ENCODE measurements at places on chromosomes 6 and 20.

GRCh38 chr20:10131732-10132345 lies 86.8 kb upstream of the SNAP25 start:
- no peak for DNase-seq

DNA sequence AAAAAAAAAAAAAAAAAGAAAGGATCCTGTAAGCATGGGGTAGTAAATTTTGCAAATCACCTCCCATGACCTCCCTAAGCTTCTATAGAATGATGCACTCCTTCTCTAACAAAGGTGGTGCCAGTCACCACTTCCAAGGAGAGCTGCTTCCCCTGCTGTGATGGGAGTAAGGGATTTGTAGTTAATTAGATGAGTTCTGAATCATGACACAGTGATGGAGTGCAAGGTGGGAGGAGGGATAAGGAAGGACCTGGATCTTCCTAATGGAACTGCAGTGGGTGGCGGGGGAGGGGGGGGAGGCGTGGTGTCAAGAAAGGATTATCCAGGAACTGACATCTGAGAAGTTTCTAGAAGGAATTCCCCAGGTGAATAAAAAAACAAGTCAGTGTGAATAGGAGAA lies 47.8 kb downstream of the NRN1 start:
- DNase-seq: no peak

- DNase-seq: no peak
Measured at GRCh38 chr6:69044534-69044933, 409.5 kb downstream of the ADGRB3 start.

DNA sequence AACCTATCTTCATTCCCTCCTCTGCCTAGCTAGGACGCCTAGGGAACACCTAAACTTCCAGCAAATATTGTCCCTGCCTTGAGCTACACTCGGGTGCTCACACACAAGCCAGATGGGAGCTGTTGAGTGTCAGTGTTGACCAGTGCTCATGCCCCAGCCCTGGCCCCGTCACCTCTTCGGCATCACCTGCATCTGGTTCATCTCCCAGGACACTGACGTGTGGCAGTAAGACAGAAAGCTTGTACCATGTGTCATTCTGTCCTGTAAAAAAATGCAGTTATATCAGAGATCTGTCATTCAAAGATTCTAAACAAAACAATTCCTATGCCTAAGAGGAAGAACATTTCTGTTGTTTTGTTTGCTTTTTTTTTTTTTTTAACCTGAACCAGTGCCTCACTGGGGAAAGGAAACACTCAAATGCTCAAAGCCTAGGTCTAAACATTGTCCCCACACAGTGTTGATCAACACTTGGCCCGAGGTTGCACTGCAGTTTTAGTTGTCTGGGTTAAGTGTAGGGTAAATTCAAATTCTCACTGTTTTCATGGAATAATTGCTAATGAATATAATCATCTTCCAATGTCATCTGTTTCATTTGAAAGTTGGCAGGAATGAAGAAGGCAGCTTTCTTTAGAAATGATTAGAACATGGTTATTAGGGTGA lies 102.7 kb upstream of the SASH1 start:
- DNase-seq: no peak

DNA sequence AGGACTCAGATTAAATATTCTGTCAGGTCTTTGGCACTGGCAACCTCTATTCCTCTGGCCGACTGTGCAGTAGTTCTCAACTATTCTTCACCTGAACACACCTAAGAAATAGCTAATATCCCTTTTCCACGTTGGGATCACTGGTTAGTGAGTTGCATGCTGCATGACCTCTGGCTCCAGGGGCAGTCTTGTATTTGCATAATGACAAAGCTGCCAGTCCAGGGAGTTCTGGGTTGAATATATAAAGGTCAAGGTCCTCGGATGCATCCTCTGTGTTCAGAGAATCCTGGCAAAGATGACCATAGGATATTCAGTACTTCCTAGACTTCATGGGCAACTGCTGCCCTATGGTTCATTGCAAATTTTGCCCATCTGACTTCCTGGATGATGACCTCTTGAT lies 131.2 kb downstream of the DNAH8 start:
- no peak for DNase-seq

DNA sequence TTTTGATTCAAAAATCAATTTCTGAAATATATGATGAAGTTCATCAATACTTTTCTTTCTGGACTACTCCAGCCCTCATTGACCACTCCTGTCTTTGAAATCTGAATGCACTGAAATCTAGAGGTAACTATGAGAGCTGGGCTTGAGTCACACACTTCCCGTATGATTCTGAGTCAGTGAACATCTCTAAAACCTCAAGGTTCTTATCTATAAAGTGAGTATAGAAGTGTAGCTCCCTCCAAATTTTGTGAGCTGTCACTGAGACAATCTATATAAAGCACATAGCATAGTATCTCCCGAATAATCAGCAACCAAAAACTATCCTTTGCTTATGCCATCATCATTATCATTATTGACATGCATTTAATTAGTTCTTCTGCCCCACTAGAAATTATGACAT lies 182.4 kb downstream of the TSHZ2 start:
- DNase-seq: no peak

- DNase-seq: no peak
Measured at GRCh38 chr6:154986787-154987235, 8.3 kb upstream of the TIAM2 start.

GRCh38 chr6:56770011-56770520 lies 127.4 kb upstream of the DST start:
- DNase-seq: no peak

DNA sequence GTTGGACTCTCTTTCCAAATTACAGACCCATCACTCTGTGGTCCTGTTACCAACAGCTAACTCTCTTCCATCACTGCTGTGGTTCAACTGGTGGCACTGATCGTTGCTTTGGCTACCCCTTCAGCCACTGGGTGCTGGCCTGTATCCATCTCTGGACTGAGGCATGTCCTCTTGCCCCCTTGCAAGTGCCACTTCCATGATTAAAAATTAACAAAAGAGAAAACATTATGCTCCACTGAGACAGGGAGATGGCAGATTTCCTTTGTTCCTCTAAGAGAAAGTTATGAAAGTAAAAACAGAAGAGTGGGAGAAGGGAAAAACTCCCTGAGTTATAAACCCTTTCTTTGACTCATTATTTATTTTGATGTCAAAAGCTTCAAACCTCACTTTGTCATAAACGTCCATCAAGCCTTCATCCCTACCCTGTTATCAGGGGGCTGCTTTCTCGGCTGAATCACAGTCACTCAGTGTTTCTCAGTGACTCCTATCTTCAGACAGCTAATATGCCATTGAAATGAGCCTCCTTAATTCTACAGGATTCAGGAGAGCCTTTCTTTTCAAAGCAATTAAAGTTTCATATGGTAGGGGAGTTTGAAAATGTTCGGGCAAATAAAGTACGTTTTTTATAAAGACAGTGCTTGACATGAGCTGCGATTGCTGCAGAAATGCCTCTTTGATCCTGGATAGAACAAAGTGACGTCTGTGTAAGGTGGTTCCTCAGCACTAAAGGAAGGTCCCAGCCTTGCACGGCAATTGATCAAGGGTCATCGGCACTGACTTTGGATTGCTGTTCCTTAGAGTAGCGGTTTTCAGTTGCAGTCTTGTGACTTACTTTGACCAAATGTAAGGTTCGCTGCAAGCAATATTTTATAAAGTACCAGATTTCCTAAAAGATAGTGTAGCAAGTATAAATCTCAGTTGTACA lies 49.9 kb upstream of the PBOV1 start:
- no peak for DNase-seq

- no peak for DNase-seq
Measured at GRCh38 chr6:30724906-30725667, 4.9 kb downstream of the TUBB start.

DNA sequence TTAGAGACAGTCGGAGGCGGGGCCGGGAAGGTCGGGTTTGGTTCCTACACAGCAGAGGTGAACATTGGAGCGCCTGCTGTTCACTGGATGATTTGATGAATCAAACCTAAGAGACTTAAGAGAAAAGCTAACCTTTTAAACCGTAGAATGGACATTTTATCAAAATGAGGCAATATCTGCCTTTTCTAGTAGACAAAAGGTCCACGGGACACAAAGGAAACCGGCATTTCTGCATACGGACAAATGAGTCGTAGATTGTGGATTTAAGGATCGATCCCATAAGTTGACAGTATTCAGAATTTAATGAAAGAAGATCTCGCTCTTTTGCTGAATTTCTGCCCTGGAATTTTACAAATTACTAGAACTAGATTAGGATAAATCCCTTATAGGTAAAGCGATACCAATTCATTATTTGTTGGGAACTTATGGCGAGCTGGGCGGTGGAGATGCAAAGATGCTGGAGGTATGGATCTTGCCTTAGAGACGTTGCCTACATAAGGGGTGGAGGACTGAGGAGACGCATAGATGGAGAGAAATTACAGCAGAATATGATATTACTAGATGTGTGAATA lies 400 bp downstream of the PAK1IP1 start:
- DNase-seq: no peak

GRCh38 chr6:139091826-139092225 lies 43.1 kb upstream of the HECA start:
- no peak for DNase-seq

GRCh38 chr20:57139342-57140093 lies 126.9 kb downstream of the BMP7 start:
- DNase-seq: no peak

DNA sequence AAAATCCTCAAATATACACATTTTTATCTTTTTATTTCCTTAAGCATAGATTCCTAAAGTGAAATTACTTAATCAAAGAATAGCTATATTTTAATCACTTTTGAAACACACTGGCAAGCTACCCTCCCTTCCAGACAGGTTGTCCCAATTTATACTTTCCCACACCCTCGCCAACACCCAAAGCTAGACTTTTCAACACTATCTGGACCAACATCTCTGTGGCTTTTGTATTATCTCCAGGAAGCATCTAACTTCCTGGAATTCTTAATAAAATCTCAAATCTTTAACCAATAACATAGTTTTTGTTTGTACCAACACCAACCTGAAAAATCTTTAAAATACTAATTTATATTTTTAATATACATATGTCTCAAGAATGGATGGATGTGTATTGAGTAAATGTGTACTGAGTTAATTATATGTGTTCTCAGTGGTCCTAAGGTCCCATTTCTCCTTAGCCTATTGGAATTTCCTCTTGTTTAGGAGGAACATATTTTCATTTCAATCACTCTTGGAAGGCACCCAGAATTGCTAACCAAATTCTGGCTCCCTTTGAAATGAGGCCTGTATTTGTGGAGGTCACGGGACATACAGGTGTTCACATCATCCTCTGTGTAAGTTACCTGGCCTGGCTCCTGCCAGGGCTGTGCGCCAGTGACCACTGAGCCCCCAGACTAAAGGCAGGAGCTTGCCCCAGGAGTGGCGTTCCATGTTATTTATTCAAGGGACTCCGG lies 17.4 kb upstream of the GFOD1 start:
- no peak for DNase-seq

DNA sequence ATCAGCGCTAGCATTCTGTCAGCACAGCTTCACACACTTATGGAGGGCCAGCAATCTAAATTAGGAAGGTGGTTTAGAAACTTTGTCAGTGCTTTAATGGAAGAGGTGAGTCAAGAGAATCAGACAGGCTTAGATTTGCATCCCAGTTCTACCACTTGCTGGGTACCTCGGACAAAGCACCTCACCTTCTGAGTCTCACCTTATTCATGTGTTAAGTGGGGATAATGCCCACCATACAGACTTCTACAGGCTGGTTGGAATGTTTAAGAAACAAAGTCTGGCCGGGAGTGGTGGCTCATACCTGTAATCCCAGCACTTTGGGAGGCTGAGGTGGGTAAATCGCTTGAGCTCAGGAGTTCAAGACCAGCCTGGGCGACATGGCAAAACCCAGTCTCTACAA lies 12.2 kb upstream of the STK35 start:
- DNase-seq: no peak

GRCh38 chr20:48294196-48294595 lies 508.9 kb upstream of the SULF2 start:
- no peak for DNase-seq

DNA sequence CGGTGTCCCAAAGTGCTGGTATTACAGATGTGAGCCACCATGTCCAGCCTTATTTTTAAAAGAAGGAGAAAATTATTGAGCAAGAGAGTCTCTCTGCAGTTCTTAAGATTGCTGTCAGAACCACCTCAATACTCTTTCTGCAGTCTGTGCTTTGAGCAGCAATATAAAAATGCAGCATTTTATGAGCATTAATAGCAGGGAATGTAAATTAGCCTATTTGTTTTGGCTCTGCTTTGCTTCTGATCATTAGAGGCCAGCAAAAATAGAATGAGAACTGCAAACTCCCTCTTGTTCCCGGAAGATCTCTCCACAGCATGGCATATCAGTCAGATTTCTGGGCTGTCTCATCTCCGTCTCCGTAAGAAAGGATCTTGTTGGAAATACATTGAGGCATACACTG lies 35.8 kb downstream of the C6orf15 start:
- no peak for DNase-seq

GRCh38 chr20:58909585-58909984 lies 57.1 kb downstream of the GNAS start:
- no peak for DNase-seq

- no peak for DNase-seq
Measured at GRCh38 chr6:149913085-149913484, 9.8 kb downstream of the RAET1G start.

DNA sequence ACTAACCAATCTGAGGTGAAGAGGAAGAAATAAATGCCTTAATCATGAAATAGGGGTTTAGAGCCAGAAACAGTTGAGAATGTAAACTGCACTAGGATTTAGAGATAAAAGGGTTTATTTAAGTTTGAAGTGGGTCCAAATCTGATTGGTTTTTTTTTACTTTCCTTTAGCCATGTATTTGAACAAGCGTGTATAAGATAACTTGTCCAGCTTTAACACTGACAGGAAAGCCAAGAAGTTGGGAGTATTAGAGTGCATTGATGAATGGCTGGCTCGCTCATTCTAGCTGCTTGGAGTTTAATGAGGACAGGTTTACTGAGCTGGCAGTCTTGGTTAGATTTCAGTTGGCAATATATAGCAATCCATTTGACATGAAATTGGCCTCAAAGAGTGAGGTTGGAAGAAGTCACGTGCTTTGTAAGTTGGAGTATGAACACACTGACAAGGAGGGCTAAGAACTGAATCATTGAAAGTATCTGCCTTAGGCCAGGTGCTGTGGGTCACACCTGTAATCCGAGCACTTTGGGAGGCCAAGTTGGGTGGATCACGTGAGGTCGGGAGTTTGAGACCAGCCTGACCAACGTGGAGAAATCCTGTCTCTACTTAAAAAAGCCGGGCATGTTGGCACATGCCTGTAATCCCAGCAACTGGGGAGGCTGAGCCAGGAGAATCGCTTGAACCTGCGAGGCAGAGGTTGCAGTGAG lies 13.7 kb downstream of the SRSF3 start:
- DNase-seq: no peak

GRCh38 chr6:1657116-1657770 lies 47.5 kb downstream of the FOXC1 start:
- DNase-seq: no peak

- no peak for DNase-seq
Measured at GRCh38 chr6:16751251-16751946, 9.9 kb downstream of the ATXN1 start.

Data from activated CD8-positive, alpha-beta memory T cell treated with anti-CD3 and anti-CD28 coated beads for 4 hours (primary cell).